ENCODE measurements at places on chromosomes 5 and 9.

DNA sequence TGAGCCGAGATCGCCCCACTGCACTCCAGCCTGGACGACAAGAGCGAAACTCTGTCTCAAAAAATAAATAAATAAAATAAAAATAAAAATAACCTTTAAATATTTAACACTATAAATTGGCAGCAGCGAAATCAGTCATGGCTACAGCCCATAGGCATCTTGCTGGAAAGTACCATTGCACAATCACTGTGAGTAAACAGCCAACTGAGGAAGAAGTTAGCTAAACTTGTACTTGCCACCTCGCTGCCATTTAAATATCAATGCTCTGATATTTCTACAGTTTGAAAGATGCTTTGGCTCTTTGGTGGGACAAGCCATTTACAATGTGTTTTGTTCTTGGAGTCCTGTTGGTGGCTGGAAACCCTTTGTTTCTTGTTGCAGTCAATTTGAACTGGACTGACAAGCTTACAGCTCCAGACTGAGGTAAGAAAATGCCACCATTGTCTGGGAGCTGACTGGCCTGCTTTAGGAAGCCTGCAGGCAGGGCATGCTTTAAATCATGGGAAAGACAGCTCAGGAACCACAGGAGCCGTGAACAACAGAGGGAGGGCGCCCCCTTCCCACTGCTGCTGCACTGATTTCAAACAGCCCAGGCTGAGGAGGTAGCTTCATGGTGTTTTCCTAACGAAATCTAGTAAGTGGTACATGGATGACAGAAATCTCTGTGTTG, 322.8 kb upstream of the RFX3 start:
- DNase-seq, result peak; percentile 97

GRCh38 chr5:131381777-131382176, 117.9 kb downstream of the CDC42SE2 start:
- no peak for DNase-seq

DNA sequence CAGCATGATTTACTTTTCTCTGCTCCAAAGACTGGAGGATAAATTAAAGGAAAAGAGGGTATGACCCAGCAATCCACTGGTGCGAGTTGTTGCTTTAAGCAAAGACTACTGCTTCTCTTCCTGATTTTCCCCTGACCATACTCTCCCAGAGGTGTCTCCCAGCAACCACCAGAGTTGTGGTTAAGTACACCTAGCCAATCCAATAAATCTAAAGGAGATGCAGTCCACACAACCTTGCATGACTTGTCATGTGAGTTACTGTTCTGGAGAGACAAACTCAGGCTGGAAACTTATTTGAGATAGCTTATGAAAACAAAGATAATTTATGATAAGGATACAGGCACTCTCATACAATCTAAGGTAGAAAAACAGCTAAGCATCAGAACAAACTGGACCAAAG, 11.9 kb downstream of the TMC1 start:
- no peak for DNase-seq

- no peak for DNase-seq
Observed at GRCh38 chr5:122789461-122790171, 14.7 kb downstream of the SNX2 start.

- peak; percentile 17 for DNase-seq
Observed at GRCh38 chr5:57311921-57312735, 138.3 kb downstream of the GPBP1 start.

DNA sequence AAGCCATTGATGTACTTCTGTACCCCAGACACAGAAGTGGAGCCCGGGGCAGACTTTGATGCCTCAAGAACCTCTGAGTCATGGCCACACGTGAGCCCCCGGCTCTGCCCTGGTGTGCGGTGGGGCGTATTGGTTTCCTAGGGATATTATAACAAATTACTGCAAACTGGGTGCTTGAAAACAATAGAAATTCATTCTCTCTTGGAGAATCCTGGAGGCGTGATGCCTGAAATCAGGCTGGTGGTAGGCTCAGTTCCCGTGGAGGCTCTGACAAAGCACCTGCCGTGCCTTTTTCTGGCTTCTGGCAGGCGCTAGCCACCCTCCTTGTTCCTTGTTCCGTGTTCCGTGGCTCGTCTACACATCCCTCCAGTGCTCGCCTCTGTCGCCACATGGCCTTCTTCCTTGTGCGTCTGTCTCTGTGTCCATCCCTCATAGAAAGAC, 24.2 kb downstream of the NEK6 start:
- no peak for DNase-seq

GRCh38 chr5:162068412-162068811, 839 bp downstream of the GABRG2 start:
- DNase-seq, result peak; percentile 96

GRCh38 chr5:134659456-134659855, 10.9 kb downstream of the SEC24A start:
- no peak for DNase-seq

DNA sequence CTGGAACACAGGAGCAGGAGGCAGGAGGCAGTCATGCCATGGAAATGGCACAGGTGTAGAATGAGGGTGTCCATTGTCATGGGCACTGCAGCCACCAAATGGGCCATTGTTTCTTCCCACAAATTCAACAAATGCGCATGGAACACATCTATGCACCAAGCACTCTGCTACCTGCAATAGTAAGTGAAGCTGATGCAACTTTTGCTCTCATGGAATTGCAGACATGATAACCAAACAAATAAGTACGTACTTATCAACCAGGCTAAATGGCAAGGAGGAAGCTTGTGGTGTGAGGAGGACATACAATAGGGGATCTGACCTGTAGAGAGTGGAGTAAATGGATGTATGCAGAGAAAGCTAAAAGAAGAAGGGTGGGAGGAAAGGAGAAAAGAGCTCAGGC, 116.8 kb downstream of the TRIM36 start:
- DNase-seq, result no peak

GRCh38 chr5:135491552-135492318, 39.6 kb upstream of the TIFAB start:
- DNase-seq, result peak; percentile 65

GRCh38 chr5:18630458-18631045, 996.3 kb downstream of the TAF11L14 start:
- DNase-seq, result no peak

GRCh38 chr5:144122081-144122480, 48.4 kb downstream of the YIPF5 start:
- DNase-seq, result no peak

DNA sequence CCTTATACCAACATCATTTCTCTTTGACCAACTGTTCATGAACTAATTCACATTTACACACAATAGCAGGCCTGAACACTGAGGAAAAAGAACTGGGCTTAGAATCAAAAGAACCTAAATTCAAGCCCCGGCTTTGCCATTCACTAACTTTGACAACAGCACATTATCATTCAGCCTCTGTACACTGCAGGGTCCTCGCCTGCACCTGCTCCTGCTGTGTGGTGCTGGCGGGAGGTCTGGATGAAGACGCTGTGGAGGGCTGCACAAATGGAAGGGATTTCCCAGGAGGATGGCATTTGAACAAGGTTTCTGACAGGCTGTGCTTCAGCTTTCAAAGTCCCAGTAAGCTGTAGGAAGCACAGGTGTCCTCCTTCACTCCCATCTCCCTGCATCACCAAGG, 151.2 kb downstream of the ZDHHC21 start:
- no peak for DNase-seq

- no peak for DNase-seq
Observed at GRCh38 chr9:3628239-3628638, 102.4 kb upstream of the RFX3 start.

GRCh38 chr9:136499071-136499934, 16.5 kb upstream of the SEC16A start:
- no peak for DNase-seq

GRCh38 chr5:142998316-142999020, 228.3 kb downstream of the ARHGAP26 start:
- DNase-seq, result no peak

DNA sequence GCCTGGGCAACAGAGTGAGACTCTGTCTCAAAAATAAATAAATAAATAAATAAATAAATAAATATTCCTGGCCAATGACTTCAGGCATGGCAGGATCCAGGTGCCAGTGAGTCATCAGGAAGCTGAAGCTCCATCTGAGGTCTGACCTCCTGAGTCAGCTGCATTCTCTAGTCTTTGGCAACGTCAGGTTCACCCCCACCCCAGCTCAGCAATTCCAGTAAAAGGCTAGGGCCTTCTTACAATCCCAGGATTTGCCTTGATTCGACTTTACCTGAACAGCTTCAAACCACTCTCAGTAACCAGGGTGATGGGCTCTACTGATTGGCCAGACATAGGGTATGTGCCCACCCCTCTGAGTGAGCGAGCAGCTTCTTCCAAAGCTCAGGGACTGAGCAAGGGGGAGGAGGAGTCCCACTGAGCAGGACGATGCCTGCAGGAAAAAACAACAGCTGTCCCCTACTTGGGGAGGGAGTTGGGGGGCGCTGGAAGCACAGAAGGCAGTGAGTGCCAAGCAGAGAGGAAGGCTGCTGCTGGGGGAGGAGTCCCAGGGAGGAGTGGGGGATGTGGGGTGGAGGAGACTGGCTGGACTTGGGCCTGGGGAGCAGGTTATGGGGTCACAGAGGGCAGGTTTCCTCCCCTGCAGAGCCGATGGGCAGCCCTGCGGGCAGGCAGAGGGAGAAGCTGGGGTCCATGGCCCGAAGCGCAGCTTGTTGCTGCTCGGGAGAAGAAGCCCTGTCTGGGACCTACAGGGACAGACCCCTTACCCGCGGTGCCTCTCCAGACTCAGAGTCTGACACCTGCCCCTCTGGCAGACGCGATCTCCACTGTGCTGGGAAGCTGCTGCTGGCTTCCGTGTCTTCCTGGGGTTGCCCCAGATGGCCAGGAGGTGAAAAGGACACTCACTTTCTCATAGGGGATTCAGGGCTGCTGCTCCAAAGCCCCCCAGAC, 25.9 kb upstream of the UNC5A start:
- DNase-seq, result peak; percentile 84

- no peak for DNase-seq
Observed at GRCh38 chr5:60382716-60383115, 317.2 kb downstream of the DEPDC1B start.

DNA sequence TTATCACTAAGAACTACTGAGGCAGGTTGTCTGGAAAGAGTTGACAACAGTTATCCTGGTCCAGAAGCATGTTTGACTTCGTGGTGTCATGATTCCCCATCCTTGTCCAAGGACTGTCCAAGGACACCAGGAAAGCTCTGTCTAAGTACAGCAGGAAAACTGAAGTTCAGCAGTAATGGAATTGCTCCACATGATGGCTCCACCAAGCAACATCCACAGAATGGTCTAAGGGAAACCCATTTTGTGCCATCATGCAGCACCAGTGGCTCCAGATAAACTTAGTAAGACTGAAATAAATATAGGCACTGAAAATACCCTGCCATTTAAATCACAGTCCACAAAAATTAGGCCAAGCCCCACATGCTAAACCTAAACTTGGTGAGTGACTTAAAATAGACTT, 192.8 kb downstream of the CDH18 start:
- no peak for DNase-seq

- DNase-seq, result no peak
Observed at GRCh38 chr9:16883586-16883985, 13.1 kb upstream of the BNC2 start.

DNA sequence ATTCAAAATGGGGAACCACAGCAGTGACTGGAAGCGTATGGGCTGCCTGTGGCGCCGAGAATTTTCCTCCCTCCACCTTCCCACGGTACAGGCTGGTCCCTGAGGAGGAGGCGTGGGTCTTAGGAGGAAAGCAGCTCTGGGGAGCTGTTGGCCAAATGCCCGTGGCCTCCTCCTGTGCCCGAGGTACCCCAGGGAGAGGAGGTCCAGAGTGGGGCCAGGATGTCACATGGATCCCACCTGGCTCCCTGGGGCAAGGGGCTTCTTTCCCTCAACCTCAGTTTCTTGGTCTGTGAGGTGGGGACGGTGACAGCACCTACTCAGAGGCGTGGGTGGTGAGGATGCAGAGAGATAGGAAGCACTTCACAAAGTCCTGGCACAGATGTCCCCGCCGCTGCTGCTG, 16.5 kb downstream of the PRRX2 start:
- DNase-seq, result no peak

DNA sequence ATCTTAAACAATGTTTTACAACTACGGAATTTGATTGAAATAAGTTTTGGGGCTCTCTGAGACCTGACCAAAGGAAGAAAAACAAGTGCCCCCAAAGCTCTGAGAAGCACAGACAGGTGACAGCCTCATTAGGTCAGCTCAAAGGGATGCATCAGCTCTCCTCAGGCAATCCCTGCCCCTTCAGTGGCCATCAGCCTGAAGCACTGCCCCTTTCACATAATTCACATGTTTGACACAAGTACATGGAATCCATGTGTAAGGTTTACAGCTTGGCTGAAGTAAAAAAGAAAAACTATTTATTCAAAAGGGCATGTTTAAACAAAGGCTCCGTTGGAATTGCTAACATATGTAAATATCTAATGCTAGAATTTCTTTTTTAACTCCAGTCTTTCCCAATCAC, 56.3 kb downstream of the TSSK1B start:
- DNase-seq, result no peak

GRCh38 chr9:90964101-90965020, 162.7 kb downstream of the SYK start:
- DNase-seq, result peak; percentile 82

DNA sequence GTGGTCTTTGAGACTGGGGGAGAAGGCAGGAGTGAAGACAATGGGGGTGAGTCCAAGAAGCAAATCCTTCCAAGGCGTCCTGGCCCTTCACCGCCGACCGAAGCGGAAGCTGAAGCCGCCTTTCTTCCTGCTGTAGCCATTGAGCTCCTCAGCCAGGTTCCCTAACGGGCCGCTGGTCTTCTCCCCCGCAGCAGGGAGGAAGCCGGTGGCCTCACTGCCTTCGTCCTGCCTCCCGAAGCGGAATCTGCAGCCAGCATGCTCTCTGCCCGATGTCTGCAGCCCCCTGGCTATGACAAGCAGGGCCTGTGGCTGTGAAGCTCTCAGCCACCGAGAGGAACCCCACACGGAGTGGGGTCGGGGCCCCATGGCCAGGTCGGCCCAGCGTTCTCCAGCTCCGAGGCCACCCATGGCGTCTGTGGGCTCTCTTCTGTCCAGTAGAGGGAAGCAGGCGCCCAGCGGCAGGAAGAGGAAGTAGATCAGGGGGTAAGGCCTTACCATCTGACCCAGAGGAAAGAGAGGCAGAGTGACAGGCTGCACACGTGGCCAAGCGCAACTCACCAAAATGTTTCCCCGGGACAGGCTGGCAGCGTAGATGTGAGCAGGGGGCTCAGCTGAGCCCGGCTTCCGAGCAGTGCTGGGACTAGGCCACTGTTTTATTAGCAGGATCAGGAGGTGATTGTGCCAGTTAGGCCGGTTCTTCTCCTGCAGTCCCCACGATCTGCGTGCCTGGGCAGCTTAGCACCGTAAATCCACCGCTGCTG, 3.1 kb downstream of the QRFP start:
- peak; percentile 69 for DNase-seq

DNA sequence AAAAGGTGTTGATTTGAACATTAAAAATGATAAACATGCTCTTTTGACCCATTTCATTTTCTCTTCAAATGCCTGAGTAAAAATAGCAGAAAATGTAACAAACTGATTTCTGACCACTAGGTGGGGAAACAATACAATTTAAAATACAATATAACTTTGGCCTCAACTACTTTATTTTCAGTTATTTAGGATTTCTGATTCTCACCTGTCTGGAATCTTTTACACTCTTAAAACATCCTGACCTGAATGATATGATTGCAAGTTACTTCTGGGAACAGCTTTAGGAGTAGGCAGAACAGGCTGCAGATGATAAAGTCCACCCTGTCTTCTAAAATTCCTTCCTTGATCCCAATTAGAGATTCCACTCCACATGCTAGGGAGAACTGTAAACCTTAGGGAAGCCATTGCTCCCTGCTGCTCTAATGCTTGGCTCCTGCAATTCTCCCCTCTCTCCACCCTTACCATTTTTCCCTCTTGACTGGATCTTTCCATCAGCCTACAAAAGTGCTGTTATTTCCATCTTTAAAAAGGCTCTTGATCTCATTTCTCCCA, 70.3 kb downstream of the FYB1 start:
- no peak for DNase-seq

GRCh38 chr5:175686396-175686795, 28.5 kb downstream of the HRH2 start:
- no peak for DNase-seq
